Esophagus squamous epithelium (tissue), 5 donors: ENCODE measurements at places on chromosomes 7 and 10.

GRCh38 chr7:82443547-82444219 is at the start of gene CACNA2D1:
CACNA2D1 (minus strand) TSS chr7:82443777.
- DNase-seq = no peak

DNA sequence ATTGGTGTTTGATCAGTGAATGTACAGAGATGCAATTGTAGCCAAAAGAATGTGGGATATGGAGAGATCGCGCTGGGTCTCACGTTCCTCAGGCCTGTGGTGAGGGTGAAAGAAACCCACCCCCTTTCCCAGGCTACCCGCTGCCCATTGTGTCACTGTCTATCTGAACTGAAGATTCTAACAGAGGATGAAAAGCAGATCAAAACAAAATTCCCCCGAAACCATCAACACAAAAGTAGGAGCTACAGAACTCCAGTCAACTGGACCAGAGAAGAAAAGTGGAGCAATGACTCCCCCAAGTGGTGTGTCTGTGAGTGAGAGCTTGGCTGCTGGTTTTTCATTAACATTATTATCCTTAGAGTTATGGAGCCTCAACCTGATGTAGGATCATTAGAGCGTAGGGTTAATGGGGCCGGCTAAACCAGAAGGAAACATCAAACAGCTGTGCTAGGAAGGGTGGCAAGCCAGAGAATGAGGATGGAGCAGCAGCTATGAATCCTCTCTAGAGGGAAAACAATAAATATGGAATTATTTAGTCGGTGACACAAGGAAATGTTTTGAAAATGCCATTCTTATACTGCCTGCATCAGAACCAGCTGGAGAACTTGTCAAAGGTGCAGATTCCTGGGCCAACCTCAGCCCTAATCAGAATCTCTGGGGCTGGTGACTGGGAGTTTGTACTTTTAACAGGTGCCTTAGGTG is 38.3 kb downstream of the AKR1B1 start:
- DNase-seq = no peak

DNA sequence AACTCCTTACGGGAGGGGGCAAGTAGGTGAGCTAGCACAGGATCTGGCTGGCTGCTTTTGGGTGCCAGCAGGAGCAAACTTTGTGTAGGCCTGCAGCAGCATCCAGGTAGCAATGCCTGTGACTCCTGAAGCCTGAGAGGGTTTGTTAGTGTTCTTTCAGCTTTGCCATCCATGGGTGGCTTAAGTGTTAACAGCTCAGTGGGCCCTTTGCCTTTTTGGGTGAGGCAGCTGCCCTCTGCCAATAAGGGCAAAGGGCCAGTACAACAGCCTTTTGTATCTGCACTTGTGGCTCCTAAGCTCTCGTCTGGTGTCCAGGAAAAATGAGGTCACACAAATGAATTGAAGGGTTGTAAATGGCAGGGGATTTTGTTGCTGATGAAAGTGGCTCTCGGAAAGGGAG is 359.0 kb upstream of the CHRM2 start:
- DNase-seq = no peak

DNA sequence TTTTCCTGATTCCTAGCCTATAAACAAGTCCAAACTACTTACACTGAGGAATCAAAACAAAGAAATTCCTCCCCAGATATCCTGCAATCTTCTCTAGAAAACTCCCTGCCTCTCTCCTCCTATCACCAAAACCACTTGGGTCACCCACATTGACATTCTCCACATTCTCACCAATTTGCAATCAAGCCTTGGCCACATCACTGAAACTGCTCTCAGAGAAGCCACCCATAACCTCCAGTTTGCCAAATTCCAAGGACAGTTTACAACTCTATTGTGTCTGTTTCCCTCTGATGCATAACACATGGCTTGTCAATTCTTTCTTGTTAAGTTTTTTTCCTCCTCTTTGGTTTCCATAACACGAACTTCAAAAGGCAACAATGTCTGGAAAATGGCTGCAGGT is 233.5 kb downstream of the XPNPEP1 start:
- no peak for DNase-seq

DNA sequence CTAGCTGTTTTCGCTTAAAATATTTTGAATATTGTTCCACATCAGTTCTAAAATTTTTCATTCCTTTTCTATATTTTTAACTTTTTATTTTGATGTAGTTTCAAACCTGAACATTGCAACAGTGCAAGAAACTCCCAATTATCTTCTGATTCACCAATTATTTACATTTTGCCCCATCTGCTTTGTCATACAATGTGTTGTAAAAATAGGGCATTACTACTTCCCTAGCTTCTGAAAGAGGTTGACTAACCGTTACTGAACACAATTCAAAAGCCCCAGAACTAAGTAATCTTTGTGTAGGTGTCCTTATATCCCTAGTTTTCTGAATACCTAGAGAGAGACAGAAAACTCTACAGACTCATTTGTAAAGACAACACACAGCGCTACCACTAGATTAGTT is 86.7 kb downstream of the AVL9 start:
- DNase-seq = no peak

DNA sequence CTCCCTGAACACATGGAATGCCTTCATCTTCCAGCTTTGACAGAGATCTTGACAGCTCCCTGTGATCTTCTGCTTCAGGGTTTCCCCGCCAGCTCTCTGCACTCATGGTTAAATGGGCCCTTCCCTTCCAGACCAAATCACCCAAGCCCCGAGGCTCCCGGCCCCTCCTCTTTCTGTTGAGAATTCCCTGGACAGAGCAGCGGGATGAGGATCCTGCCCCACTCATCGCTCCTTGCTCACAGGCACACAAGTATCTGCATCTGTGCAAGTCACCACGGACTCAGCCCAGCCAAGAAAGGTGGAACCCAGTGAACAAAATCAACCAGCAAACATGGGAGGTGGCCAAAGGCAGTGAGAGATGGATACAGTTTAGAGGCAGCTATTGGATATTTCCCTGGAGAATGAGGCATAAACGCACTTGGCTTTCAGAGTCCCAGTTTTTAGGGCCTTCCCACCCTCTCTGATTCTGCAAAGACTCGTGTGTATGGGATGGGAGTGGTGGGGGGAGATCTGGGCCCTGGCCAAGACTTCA is 37.7 kb upstream of the CXCL12 start:
- no peak for DNase-seq

DNA sequence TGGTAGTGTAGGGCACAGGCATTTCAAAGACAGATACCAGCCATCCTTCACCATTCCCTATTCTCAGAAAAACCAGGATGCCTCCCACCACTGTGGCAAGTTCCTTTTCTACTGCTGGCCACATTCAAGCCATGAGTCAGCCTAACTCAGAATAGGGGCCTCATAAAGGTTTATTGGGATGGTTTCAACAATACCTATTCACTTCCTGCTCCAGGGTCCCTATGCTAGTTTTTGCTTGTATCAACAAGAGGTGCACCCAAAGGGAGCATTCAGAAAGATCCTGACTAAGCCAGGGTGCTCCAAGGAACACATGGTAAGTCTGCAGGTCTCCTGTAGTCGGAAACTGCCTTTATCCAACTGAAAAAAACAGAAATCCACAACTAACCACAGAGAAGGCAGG is 76.9 kb upstream of the EGR2 start:
- no peak for DNase-seq

- no peak for DNase-seq
These were observed 134.3 kb downstream of the DOCK4 start for GRCh38 chr7:112071856-112072255.

DNA sequence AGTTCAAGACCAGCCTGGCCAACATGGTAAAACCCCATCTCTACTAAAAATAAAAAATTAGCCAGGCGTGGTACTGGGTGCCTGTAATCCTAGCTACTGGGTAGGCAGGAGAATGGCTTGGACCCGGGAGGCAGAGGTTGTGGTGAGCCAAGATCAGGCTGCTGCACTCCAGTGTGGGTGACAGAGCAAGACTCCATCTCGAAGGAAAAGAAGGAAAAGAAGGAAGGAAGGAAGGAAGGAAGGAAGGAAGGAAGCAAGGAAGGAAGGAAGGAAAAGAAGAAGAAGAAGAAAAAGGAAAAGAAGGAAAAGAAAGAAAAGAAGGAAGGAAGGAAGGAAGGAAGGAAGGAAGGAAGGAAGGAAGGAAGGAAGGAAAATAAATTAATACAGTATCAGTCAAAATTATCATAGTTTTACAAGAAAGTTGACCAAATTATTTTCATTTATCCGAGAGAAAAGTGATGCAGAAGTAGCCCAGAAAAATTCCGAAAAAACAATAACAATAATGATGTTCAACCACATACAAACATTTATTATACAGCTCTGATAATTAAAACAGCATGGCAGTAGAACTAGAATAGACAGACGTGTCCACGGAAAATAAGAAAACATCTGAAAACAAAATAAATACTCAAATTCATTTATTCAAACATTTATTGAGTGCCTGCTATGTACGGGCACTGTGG is 292.4 kb upstream of the MKLN1 start:
- DNase-seq = no peak

- no peak for DNase-seq
These were observed 14.6 kb downstream of the ITGB1 start for GRCh38 chr10:32943395-32943794.

DNA sequence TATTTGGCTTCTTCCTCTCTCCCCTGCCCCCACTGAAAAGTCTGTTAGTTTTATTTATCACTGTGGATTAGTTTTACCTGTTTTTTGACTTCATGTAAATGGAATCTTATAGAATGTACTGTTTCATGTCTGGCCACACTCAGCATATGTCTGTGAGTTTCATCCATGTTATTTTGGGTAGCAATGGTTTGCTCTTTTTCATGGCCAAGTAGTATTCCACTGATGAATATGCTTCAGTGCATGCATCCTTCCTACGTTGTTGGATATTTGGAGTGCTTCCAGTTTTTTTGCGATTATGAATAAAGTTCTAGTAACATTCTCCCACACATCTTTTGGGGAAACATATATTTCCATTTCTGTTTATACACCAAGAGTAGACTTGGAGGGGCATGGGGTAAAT is 19.1 kb downstream of the TCF7L2 start:
- DNase-seq = no peak

GRCh38 chr7:116902867-116903266 is 40.5 kb downstream of the CAPZA2 start:
- DNase-seq = no peak

DNA sequence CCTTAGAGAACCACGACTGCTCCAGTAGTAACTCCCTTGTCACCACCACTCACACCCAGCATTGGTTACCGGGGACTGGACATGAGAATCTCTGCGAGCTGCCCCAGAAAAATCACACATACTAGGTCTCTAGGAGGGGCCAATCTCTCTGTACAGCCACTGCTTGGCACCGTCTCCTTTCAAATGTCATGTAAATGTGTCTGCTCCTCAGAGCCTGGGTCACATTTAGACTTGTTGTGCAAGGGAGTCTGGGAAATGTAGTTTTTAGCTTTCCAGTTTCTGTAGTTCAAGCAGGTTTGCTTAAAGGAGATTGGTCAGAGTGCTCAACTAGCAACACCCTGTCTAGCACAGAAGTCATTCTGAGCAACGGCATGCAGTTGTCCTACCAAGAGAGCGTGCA is 60.0 kb downstream of the CHN2 start:
- DNase-seq = no peak

DNA sequence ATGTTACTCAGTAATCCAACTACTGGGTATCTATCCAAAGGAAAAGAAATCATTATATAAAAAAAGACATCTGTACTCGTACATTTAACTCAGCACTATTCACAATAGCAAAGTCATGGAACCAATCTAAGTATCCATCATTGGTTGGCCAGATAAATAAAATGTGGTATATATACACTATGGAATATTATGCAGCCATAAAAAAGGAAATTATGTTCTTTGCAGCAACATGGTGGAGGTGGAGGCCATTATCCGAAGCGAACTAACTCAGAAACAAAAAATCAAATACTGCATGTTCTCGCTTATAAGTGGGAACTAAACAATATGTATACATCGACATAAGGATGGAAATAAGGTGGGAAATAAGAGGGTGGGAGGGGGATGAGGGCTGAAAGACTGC is 56.2 kb upstream of the ANTXRL start:
- no peak for DNase-seq

DNA sequence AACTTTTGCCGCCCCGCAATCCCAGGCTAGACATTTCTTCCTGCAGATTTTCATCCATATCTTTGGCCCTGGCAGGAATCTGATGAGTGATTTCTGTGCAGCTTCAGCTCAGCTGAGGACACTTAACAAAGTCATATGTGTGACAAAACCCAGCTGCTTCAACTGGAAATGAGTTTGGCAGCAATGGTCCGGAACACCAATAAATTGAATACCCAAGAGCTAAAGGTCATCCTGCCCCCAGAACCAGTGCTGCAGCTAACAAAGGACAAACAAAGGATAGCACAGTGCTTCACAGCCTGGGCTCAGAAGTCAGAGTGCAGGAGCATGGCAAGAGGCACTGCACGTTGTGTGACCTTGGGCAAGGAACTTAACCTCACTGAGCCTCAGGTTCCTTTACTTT is 40.0 kb upstream of the TRIL start:
- no peak for DNase-seq

DNA sequence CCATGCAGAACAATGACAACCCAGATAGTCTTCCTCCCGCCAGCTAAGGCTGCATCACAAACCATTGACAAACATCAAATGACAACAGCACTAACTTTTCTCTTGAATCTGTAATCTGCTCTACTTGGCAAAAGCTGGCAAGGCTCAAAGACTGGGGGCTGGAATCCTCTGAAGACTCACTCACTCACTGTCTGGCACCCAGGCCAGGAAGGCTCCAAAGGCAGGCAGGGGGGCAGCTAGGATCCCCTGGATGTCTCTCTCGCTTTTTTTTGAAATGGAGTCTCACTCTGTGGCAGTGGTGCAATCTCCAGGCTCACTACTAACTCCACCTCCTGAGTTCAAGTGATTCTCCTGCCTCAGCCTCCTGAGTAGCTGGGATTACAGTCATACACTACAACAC is 159.7 kb upstream of the GPR26 start:
- DNase-seq = no peak
